ENCODE measurements at places on chromosomes 3 and 15. TPM values are rescaled to one million over a fixed set of nuclear protein-coding genes. Genes with fewer than 3 reads are reported as not detected.

ZNF710 gene
- 23.4 TPM for total RNA-seq

ABTB1 gene
- 166 TPM for total RNA-seq

SPINK8 gene
- not detected for total RNA-seq

NRG4 gene
- total RNA-seq: not detected

SLC12A1 gene
- total RNA-seq: not detected

P2RY12 gene
- total RNA-seq: not detected

FGF7 gene
- 0.34 TPM for total RNA-seq

PLA2G4D gene
- not detected for total RNA-seq

ZNF662 gene
- 5.6 TPM for total RNA-seq

KIF23 gene
- total RNA-seq: 1.1 TPM

SLC51B gene
- total RNA-seq: not detected

SCN11A gene
- 0.07 TPM for total RNA-seq

- H3K27ac ChIP-seq: no peak overlapping the region
- H3K4me3 ChIP-seq: no peak overlapping the region
- no peaks in the 10 kb centered on the region for H3K4me1 ChIP-seq
- DNase-seq: no peak
- H3K27me3 ChIP-seq: no peaks in the 10 kb centered on the region
These were observed 70.1 kb downstream of the CEMIP start for GRCh38 chr15:80849308-80849707.

- no peak overlapping the region for H3K4me3 ChIP-seq
- no peaks in the 10 kb centered on the region for H3K36me3 ChIP-seq
- H3K27me3 ChIP-seq: no peaks in the 10 kb centered on the region
- DNase-seq: no peak
- peaks cover 8% of the 10 kb centered on the region for H3K4me1 ChIP-seq
These were observed 5.1 kb upstream of the KLHL6 start for GRCh38 chr3:183560607-183561006.

DNA sequence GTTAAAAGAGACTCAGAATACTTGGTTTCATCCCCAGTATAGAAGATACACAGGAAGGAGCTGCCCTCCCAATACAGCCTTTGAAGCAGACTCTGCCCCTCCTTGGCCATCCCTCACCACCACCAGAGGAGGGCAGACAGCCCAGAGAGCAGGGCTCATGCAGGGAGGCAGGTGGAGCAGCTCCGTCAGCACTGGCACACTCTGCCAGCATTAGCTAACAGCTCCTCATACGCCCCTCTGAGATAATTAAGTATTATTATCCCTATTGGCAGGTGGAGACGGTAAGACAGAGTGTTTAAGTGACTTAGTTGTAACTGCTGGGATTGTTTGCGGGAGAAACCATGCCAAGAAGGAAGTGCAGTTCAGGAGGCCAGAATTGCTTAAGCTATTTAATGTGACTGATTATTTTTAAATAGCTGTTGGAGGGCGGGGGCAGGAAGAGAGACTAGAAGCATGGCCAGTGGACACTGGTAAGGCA is 434.0 kb downstream of the EPHB1 start:
- no peak overlapping the region for H3K4me3 ChIP-seq
- H3K27ac ChIP-seq: no peak overlapping the region
- H3K4me1 ChIP-seq: no peaks in the 10 kb centered on the region
- H3K36me3 ChIP-seq: no peaks in the 10 kb centered on the region

- H3K27me3 ChIP-seq: no peaks in the 10 kb centered on the region
- no peak overlapping the region for H3K27ac ChIP-seq
- H3K4me1 ChIP-seq: no peaks in the 10 kb centered on the region
These were observed 6.4 kb upstream of the ISL2 start for GRCh38 chr15:76330080-76330680.

- H3K27me3 ChIP-seq: no peaks in the 10 kb centered on the region
- H3K4me1 ChIP-seq: no peaks in the 10 kb centered on the region
- H3K4me3 ChIP-seq: no peak overlapping the region
- H3K36me3 ChIP-seq: no peaks in the 10 kb centered on the region
These were observed 6.8 kb downstream of the CHRM5 start for GRCh38 chr15:33975022-33975565.

GRCh38 chr3:5213574-5213966 is 26.1 kb downstream of the EDEM1 start:
- no peaks in the 10 kb centered on the region for H3K27me3 ChIP-seq
- H3K27ac ChIP-seq: no peak overlapping the region
- H3K36me3 ChIP-seq: peaks cover 52% of the 10 kb centered on the region
- no peak for DNase-seq

GRCh38 chr15:90930861-90931574 is 1.3 kb downstream of the HDDC3 start:
- peak overlapping the region; percentile 79 for H3K27ac ChIP-seq
- H3K4me3 ChIP-seq: peak overlapping the region; percentile 97
- no peaks in the 10 kb centered on the region for H3K36me3 ChIP-seq
- DNase-seq: no peak

- H3K4me3 ChIP-seq: no peak overlapping the region
- no peaks in the 10 kb centered on the region for H3K27me3 ChIP-seq
These were observed 536.4 kb downstream of the UNC13C start for GRCh38 chr15:54514601-54515000.

DNA sequence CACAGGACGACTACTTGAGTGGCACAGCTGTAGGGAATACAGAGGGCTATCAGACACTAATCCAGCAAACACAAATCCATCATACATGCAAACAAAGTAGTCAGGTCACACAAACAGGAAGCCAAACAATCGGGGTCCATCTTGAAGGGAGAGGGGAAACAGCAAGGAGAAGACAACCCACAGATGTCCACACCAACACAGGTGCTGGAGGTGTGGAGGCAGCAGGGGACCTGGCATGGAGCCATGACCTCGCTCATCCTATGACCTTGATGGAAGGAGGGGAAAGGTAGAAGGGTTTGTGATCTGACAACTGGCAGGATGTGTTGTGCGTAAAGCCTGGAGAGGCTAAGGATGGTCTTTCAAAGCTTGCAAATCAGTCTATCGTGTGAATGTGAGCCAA is 39.9 kb upstream of the SKOR1 start:
- no peaks in the 10 kb centered on the region for H3K36me3 ChIP-seq
- H3K4me1 ChIP-seq: peaks cover 5% of the 10 kb centered on the region
- H3K27ac ChIP-seq: no peak overlapping the region
- no peaks in the 10 kb centered on the region for H3K27me3 ChIP-seq
- DNase-seq: no peak

GRCh38 chr3:97106652-97106989 is 292.2 kb downstream of the EPHA6 start:
- DNase-seq: no peak
- H3K4me1 ChIP-seq: no peaks in the 10 kb centered on the region
- no peaks in the 10 kb centered on the region for H3K36me3 ChIP-seq
- no peak overlapping the region for H3K4me3 ChIP-seq
- no peak overlapping the region for H3K27ac ChIP-seq

- DNase-seq: no peak
- no peak overlapping the region for H3K4me3 ChIP-seq
- peaks cover 4% of the 10 kb centered on the region for H3K36me3 ChIP-seq
- peaks cover 17% of the 10 kb centered on the region for H3K4me1 ChIP-seq
- no peak overlapping the region for H3K27ac ChIP-seq
These were observed 38.0 kb downstream of the ANP32A start for GRCh38 chr15:68782589-68783161.

GRCh38 chr3:64685800-64686445 is 1.9 kb downstream of the ADAMTS9 start:
- H3K36me3 ChIP-seq: no peaks in the 10 kb centered on the region
- H3K4me1 ChIP-seq: no peaks in the 10 kb centered on the region
- H3K27ac ChIP-seq: no peak overlapping the region
- H3K27me3 ChIP-seq: no peaks in the 10 kb centered on the region
- no peak for DNase-seq
- H3K4me3 ChIP-seq: no peak overlapping the region

- H3K36me3 ChIP-seq: no peaks in the 10 kb centered on the region
- H3K4me3 ChIP-seq: no peak overlapping the region
- no peaks in the 10 kb centered on the region for H3K27me3 ChIP-seq
- H3K4me1 ChIP-seq: no peaks in the 10 kb centered on the region
- H3K27ac ChIP-seq: no peak overlapping the region
These were observed 120.2 kb upstream of the IGSF10 start for GRCh38 chr3:151581035-151581434.

DNA sequence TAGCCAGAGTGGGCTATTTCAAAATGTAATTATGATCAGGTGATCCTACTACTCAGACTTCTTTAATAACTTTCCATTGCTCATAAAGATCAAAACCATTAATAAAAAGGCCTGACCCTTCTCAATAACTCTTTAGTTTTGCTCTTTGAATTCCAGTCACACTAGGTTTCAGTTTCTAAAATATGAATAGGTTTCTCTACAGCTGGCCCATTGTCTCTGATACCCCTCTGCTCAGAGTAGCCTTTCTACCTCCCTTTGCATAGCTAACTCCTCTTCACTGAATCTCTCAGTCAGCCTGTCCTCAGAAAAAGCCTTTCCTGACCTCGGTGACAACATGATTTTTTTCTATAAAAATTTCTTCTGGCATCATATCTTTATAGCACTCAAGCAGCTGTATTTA is 209.1 kb downstream of the UNC13C start:
- no peak for DNase-seq
- no peaks in the 10 kb centered on the region for H3K4me1 ChIP-seq
- H3K27me3 ChIP-seq: no peaks in the 10 kb centered on the region
- no peak overlapping the region for H3K4me3 ChIP-seq
- no peaks in the 10 kb centered on the region for H3K36me3 ChIP-seq

GRCh38 chr15:30901889-30902288 is 1.8 kb upstream of the FAN1 start:
- H3K27me3 ChIP-seq: no peaks in the 10 kb centered on the region
- H3K4me1 ChIP-seq: no peaks in the 10 kb centered on the region
- H3K27ac ChIP-seq: no peak overlapping the region
- H3K36me3 ChIP-seq: no peaks in the 10 kb centered on the region
- no peak for DNase-seq
- H3K4me3 ChIP-seq: no peak overlapping the region

DNA sequence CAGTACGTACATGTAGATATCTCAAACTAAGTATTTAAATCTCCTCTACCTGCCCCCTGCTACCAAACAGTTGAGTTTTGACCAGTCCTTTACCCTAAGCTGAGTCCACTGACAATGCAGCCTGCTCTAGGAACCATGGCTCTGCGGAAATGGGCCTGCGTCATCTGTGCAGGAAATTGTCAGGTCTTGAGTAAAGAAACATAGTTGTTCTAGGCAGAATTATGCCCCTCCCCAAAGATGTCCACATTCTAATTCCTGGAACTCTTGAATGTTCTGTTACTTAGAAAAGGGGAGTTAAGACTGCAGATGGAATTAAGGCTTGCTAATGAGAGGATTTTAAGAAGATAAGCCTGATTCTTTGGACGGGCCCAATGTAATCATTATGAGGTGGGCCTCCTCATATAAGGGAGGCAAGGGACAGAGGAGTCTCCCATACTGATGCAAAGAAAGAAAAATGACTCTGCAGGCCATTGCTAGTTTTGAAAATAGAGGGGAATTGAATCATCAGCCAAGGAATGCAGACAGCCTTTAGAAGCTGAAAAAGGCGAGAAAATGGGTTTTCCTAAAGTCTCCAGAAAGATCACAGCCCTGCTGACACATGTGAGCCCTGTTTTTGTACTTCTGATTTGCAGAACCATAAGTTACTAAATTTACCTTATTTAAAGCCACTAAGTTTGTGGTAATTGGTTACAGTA is 5.5 kb upstream of the VGLL3 start:
- no peaks in the 10 kb centered on the region for H3K27me3 ChIP-seq
- H3K4me1 ChIP-seq: no peaks in the 10 kb centered on the region
- no peaks in the 10 kb centered on the region for H3K36me3 ChIP-seq
- no peak for DNase-seq
- no peak overlapping the region for H3K27ac ChIP-seq

DNA sequence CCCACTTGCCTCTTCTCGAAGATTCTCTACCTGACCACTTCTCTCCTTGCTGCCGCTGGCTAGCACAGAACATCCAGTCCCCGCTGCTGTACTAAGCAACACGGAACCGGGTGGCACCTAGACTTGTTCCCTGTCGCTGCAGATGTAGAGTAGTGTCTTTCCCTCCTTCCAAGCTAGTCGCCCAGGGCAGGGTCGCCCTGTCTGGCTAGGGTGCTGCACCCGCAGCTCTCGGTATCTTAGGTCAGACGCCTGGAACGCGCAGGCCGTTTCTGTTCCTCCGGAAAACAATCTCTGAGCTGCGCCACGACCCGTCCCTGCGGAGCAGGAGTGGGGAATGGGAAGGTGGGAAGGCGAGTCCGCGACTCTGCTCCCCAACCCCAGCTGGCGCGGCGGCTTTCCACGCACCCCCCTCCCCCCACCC is 758 bp upstream of the SNX33 start:
- H3K27me3 ChIP-seq: no peaks in the 10 kb centered on the region
- DNase-seq: no peak
- no peaks in the 10 kb centered on the region for H3K36me3 ChIP-seq
- peak overlapping the region; percentile 68 for H3K27ac ChIP-seq
- peak overlapping the region; percentile 82 for H3K4me3 ChIP-seq

GRCh38 chr3:82355228-82355627 is 593.8 kb upstream of the GBE1 start:
- no peaks in the 10 kb centered on the region for H3K4me1 ChIP-seq
- H3K36me3 ChIP-seq: no peaks in the 10 kb centered on the region
- no peak overlapping the region for H3K4me3 ChIP-seq
- no peaks in the 10 kb centered on the region for H3K27me3 ChIP-seq
- DNase-seq: no peak
- no peak overlapping the region for H3K27ac ChIP-seq

DNA sequence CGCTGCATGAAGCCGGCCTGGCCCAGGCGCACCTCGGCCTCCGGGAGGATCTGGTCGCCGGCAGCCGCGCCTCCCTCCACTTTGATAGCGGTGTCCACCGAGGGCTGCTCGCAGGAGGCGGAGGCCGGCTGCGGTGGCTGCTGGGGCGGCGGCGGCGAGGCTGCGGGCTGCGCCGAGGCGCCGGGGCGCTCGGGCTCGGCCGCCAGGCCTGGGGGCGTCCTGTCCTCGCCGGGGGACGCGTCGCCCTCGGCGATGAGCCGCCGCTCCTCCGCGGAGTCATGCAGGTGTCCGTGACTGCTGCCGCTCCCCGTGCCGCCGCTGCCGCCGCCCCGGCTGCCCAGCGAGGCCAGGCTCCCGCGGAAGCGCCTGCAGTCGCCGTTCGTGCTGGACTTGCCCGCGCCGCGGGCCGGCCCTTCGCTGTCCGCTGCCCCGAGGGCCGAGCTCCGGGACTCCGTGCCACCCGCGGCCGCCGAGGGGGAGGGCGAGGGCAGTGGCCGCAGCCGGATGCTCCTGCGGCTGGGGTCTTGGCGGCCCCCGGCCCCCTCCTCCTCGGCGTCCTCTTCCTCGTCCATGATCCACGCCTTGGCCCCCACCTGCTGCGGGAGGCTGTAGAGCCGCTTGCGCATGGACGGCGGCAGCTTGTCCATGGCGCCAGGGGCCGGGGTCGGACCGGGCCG is 996 bp downstream of the HCN4 start:
- no peaks in the 10 kb centered on the region for H3K27me3 ChIP-seq
- DNase-seq: no peak
- H3K36me3 ChIP-seq: no peaks in the 10 kb centered on the region
- no peaks in the 10 kb centered on the region for H3K4me1 ChIP-seq

- H3K4me3 ChIP-seq: no peak overlapping the region
- DNase-seq: no peak
- H3K36me3 ChIP-seq: peaks cover 72% of the 10 kb centered on the region
- H3K27me3 ChIP-seq: no peaks in the 10 kb centered on the region
- no peak overlapping the region for H3K27ac ChIP-seq
- H3K4me1 ChIP-seq: no peaks in the 10 kb centered on the region
These were observed 10.3 kb upstream of the MUSTN1 start for GRCh38 chr3:52845157-52845556.

GRCh38 chr3:39501059-39501458 is 33.6 kb downstream of the MOBP start:
- no peak overlapping the region for H3K27ac ChIP-seq
- H3K27me3 ChIP-seq: no peaks in the 10 kb centered on the region
- no peak overlapping the region for H3K4me3 ChIP-seq
- H3K36me3 ChIP-seq: no peaks in the 10 kb centered on the region

- DNase-seq: no peak
- H3K27me3 ChIP-seq: no peaks in the 10 kb centered on the region
- no peak overlapping the region for H3K4me3 ChIP-seq
- no peak overlapping the region for H3K27ac ChIP-seq
These were observed 147.6 kb downstream of the TIGIT start for GRCh38 chr3:114441386-114441785.

All from naive thymus-derived CD4-positive, alpha-beta T cell (primary cell).